ENCODE measurements at places on chromosomes 12 and 14.

DNA sequence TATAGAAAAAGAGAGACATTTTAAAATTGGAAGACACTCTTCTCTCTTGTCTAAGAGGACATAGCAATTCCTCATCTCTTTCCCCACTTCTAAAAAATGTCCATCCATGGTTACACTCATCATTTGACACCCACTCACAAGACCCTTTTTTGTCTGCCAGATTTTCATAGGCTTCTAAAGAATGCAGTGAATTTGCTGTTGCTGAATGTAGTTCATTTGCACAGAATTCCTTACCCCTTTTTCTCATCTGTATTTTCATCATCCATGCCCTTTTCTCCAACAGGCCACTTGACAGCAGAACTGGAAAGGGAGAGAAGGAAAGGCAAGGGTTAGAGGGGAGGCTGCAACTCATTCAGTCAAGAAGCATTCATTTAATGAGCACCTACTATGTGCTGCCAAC is 128.0 kb downstream of the NUAK1 start:
- no peak for DNase-seq

- peak; percentile 7 for DNase-seq
Observed at GRCh38 chr12:95951515-95951914, 8.4 kb downstream of the AMDHD1 start.

- DNase-seq: no peak
Observed at GRCh38 chr12:16030744-16031143, 119.6 kb downstream of the DERA start.

GRCh38 chr14:70036665-70037064 is 152.1 kb downstream of the SLC8A3 start:
- no peak for DNase-seq

DNA sequence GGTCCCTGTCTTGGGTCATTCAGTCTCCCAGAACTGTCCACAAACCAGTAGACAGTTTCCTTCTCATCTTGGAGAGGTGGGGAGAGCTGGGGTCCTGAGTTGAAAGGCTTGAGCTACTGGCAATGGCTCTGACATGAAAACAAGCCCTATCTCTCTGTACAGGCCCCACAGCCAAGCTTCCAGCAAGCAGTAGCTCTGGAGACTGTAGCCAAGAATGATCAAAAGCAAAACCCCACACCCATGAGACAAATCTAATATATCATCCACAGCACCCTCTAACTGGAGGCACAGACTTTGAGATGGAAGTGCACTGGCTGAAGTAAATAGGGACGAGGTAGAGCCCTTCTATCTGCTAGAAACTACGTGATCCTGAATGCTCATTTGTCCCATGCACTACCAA is 40.9 kb downstream of the RERG start:
- DNase-seq: no peak

DNA sequence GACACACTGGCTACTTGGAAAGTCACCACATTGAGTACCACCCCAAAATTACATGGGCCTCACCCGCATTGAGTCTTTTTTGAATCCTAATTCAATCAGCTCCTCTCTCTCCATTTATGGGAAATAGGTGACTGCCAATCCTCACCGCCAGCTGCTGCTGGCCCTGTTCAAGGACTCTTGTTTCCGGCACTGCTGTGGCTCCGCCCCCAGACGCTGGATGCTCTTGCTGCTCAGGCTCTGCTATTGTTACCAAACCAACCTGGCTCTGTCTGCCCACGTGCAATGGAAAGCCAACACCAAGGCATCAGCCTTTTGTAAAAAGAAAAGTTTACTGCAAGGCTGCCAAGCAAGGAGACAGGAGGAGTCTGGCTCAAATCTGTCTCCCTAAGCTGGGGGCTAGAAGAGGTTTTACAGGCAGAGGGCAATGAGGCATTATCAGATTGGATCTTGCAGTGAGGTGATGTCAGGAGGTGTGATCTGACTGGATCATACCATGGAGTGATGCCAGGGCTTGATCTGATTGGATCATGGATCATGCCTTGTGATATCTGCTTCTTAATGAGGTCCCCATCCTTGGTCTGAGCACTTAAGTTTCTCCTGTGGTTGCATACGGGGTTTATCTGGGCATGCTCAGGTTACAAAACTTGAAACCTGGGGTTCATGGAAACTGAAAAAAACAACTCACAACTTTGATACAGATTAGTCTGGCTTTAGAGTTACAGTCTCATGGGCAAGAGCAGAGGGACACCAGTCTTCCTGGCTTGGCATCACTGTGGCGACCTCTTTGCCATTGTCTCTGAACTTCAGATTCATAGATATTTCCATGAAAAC is 117.1 kb upstream of the SLC35F4 start:
- no peak for DNase-seq

GRCh38 chr14:24361326-24361725 is 6.7 kb upstream of the NFATC4 start:
- DNase-seq: no peak

- DNase-seq: peak; percentile 67
Observed at GRCh38 chr12:111578276-111578970, 20.7 kb downstream of the ATXN2 start.

DNA sequence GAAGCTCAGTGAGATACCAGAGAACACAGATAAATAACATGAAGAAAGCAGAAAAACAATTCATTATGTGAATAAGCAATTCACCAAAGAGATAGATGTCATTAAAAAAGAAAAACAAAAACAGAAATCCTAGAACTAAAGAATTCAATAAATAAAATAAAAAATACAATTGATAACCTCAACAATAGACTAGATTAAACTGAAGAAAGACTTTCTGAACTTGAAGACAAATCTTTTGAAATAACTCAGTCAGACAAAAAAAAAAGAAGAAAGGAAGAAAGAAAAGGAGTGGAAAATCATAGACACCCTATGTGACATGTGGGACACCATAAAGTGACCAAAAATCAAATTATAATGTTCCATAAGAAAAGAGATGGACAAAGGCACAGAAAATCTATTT is 14.0 kb upstream of the SLC38A1 start:
- DNase-seq: no peak

- no peak for DNase-seq
Observed at GRCh38 chr12:100311317-100311716, 44.3 kb downstream of the SCYL2 start.

Data from hematopoietic multipotent progenitor cell treated with erythropoietin and hydrocortisone succinate and interleukin-3 and kit ligand, for 4 days (in vitro differentiated cells).